ENCODE measurements at places on chromosomes 5 and 9.

DNA sequence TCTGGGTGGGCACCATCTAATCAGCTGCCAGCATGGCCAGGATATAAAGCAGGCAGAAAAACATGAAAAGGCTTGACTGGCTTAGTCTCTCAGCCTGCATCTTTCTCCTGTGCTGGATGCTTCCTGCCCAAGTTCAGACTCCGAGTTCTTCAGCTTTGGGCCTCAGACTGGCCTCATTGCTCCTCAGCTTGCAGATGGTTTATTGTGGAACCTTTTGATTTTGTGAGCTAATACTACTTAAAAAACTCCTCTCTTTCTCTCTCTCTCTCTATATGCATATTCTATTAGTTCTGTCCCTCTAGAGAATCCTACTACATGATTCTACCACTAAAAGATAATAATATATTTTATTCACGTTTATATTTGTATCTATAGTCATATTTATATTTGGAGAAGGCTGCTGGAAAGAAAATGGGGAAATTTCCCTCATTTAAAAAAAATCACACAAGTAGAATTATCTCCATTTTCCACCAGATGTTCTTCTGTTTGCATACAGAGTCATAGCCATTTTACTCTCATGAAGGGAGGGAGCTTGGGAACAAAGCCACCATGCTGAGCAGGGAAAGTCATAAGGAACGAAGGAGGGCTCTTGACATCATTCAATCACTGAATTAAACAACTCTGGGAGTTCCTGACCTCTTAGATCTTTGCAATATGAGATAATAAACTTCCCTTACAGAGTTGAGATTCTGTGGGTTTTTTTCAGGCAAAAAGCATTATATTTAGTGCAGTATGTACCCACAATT is 1137.4 kb upstream of the CDH18 start:
- DNase-seq: no peak

GRCh38 chr5:117160391-117160790 is 585.8 kb upstream of the SEMA6A start:
- no peak for DNase-seq

DNA sequence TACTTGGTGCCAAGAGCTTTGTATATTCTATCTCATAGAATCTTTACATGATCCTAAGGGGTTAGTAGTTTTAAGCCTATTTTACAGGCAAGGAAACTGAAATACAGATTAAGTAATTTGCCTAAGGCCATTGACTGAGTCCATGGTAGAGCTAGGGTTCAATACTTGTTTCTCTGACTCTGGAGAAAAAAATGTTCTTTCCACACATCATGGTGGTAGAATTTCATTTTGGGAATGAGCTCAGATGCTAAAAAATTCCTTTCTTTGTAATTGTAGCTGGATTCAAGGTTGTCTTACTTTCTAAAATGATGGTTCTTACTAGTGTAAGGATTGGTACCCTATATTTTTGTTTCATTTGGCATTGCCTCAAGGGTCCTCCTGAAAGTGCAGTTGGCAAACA is 86.0 kb downstream of the ANKRD55 start:
- no peak for DNase-seq

DNA sequence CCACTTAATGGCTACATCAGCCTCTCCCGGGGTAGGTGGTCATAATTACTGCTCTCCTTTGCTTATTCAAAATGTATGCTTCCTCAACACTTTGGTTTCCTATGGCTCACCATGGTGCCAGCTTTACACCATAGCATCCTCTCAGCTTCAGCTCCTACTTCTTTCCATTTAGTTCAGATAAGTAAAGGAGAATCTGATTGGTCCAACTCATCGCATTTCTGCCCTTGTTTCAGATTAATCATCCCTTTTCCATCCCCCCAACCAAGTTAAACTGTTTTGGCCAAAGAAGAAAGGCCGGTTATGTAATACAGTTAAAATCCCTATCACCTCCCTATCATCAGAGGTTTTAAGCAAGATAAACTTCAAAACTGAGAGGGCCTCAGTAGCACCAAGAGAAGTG is 130.5 kb downstream of the CETN3 start:
- DNase-seq: no peak

GRCh38 chr9:80492221-80492620 is 920.5 kb downstream of the TLE4 start:
- DNase-seq: no peak

DNA sequence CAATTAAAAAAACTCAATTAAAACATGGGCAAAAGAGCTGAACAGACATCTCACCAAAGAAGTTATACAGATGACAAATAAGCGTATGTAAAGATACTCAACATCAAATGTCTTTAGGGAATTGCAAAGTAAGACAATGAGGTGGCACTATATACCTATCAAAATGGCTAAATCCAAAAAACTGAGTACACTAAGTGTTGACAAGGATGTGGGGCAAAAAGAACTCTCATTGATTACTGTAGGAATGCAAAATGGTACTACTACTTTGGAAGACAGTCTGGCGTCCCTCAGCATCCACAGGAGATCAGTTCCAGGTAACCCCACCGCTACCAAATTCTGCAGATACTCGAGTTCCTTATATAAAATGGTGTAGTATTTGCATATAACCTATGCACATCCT is 198.1 kb downstream of the DAB2IP start:
- no peak for DNase-seq

GRCh38 chr5:52626312-52626711 is 161.4 kb upstream of the ITGA1 start:
- no peak for DNase-seq

DNA sequence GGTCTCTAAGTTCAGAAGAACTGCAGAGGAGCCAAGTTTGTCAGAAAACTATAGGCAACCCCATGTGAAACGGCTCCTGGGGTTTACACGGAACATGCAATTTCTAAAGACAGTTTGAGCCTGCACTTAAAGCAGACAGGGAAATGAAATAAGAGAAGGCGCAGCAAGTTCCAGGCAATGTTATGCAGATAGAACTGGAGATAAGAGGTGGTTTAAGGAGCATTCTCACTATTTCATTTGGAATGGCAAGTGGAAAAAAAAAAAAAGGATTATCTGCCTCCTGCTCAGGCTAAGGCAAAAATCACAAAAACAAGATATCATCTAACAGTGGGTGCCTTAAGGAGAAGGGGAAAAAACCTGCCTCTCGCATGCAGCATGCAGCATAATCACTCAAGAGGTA is 2252.4 kb downstream of the MAT2B start:
- DNase-seq: no peak

- no peak for DNase-seq
Measured at GRCh38 chr5:176188085-176188484, 50.1 kb upstream of the SIMC1 start.

DNA sequence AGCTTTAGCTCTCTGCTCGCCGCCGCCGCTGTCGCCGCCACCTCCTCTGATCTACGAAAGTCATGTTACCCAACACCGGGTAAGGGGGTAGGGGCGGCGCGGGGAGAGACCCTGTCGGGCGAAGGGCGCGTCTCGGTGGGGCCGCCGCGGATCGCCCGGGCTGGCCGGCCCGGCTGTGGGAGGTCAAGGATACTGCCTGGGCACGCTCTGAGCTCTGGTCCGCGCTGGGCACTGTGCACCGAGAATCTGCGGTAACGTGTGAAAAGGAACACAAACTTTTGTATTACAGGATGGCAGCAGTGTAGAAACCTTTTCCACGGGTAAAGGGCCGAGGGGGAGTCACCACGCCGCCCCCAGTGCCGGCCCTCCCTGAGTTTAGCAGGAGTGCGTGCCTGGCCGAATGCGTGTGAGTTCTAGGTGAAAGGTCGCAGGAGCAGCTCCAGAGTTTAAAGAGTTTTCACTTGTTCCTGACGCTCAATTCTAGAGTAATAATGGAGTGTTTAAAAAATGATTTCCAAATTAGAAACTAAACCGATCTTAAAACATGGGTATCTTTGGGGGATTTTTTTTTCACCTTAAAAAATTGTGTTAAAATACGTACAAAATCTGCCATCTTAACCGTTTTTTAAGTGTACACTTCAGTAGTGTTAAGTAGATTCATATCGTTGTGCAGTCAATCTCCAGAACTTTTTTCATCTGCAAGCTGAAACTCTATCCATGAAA is at the start of gene HSDL2:
Gene HSDL2, plus strand, starts transcription at position 7 of the 723 bp plus-strand sequence. Its CDS starts 56 bp downstream, at position 63.
- DNase-seq: peak; percentile 54

GRCh38 chr5:90941002-90941720 is 382.6 kb downstream of the ADGRV1 start:
- DNase-seq: no peak

GRCh38 chr9:130860458-130861316 is 25.6 kb downstream of the ABL1 start:
- no peak for DNase-seq

GRCh38 chr5:83687124-83687619 is 33.5 kb downstream of the HAPLN1 start:
- DNase-seq: no peak

DNA sequence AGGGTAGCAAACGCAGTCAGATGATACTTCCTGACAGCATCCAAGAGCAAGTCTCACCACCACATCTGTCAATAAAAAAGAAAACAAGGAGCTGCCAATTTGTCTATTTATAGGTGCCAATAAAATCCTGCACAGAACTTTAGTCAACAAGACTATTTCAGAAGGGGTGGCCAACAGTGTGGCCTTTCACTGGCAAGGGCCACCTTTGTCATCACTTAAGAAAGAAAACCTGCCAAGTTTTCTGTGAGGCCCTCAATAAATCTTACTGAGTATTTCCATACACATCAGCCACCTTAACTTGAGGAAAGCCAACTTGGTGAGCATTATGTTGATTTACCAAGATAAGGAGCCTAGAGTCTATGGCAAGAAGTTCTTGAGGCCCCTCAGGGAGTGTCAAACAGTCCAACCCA is 312.3 kb downstream of the ENC1 start:
- DNase-seq: no peak

- DNase-seq: no peak
Measured at GRCh38 chr9:21267485-21268346, 27.9 kb upstream of the IFNA14 start.

DNA sequence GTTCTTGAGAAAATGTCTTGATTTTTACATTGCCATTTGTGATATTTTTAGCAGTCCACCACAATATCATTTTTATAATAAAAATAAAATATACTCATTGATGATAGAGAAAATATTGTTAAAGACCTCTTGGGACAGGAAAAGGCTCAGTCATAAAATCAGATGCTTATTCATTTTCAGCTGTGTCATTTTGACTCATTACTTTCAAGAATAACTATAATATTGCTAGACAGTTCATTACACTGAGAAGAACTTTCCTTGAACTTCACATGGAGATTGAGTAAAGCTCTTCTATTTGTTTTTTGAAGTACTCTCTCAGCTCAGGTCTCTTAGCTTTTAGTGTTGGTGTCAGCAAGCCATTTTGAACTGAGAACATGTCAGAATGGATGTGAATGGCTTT is 8.5 kb upstream of the MEIKIN start:
- no peak for DNase-seq

DNA sequence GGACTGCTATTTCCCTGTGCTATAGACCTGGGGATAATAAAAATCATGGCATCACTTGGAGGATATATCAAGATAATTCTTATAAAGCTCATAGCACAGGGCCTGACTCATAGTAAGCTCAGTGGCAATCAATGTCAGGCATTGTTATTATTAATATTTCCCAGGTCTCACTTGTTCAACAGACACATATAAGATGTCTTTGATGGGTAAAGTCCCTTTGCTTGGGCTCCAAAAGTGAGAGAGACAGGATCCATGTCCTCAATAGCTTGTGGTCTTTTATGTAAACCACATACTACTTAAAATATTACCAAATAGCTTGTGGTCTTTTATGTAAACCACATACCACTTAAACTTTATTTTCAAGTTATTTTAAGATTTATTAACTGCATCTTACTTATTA is 11.2 kb downstream of the SH3RF2 start:
- no peak for DNase-seq

- no peak for DNase-seq
Measured at GRCh38 chr5:2465383-2465782, 286.1 kb downstream of the IRX2 start.

- DNase-seq: no peak
Measured at GRCh38 chr5:180787711-180788431, 14.7 kb downstream of the MGAT1 start.

- no peak for DNase-seq
Measured at GRCh38 chr5:54115735-54116403, 194.5 kb downstream of the ARL15 start.

DNA sequence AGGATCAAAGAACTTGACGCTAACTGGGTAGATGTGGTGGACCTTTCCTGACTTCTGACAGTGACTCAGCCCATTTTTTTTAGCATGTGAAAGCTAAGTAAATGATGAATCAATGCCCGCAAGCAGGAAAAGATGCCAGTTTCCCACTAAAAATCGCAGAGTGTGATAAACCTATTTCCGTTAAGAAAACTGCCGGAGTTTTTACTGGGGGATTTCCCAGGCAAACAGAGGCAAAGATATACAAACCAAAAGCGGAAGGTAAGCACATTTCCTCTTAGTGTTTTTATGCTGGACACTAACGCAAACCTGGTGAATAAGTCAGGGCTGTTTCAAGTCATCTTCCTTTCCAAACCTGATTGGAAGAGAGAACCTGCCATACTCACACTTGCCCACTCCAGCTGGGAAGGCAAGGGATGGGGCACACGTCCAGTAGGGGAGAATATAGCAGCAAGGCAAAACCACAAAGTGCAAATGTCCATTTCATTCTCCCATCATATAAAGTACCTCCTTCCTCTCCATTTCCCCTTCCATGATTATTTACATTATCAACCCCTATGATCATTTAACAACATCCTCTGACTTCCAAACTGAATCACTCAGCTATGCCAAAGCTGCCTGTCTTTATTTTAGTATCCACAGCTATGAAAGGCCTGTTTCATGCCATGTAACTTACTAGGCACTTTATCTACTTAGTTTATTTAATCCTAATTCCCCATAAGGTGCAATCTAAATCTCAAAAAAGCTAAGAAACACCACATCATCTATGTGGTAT is 349.7 kb upstream of the RFX3 start:
- DNase-seq: no peak

DNA sequence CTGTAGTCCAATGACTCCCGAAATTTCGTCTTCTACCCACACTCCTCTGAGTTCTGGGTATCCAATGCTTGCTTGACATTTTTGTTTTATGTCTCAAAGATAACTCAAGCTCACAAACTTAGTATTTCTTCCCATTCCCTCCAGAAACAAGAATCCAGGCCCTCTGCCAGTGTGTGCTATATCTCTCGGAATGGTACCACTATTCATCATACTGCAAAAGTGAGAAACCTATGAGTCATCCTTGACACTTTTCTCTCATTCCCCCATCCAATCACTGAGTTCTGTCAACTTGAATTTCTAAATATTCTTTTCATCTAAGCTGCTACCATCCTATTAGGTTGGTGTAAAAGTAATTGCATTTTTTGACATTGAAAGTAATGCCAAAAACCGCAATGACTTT is 9.8 kb downstream of the SLC12A2 start:
- no peak for DNase-seq

- no peak for DNase-seq
Measured at GRCh38 chr5:79547429-79547822, 33.5 kb upstream of the HOMER1 start.

DNA sequence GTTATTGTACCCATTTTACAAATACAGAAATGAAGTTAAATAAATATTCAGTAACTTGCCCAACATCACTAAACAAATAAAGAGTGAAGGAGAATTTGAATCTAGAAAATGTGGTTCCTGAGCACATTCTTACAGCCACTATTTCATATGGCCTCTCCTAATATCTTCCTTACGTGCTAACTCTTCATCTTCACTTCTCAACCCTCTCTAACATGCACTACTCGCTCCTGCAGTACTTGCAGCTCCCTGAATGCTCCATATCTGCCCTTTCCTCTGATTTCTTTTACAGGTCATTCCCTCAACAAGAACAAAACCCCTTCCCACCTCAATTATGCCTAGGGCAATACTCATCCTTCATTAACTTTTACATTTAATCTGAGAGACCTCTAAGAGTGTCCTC is 711.5 kb downstream of the CETN3 start:
- DNase-seq: no peak

- DNase-seq: peak; percentile 27
Measured at GRCh38 chr5:66306105-66306843, 162.2 kb downstream of the SREK1 start.
